ENCODE measurements at places on chromosomes 6 and 20.

DNA sequence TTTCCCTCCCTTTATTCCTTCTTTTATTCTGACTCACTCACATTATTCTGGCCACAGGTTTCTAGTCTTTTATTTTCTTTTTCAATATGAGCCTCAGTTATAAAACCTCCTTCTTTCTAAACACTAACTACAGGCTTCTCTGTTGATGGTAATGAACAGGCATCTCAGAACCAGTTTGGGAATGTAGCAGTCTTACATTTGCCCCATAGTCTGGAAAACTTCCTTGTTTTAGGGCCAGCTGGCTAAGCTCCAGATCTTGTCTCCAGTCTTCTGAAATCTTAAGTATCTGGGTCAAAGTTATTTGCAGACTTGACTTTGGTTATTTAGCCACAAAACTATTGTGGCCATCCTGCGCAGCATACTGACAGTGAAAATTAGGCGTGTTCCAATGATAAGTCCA is 97.0 kb upstream of the MAN1A1 start:
- no peak for DNase-seq

DNA sequence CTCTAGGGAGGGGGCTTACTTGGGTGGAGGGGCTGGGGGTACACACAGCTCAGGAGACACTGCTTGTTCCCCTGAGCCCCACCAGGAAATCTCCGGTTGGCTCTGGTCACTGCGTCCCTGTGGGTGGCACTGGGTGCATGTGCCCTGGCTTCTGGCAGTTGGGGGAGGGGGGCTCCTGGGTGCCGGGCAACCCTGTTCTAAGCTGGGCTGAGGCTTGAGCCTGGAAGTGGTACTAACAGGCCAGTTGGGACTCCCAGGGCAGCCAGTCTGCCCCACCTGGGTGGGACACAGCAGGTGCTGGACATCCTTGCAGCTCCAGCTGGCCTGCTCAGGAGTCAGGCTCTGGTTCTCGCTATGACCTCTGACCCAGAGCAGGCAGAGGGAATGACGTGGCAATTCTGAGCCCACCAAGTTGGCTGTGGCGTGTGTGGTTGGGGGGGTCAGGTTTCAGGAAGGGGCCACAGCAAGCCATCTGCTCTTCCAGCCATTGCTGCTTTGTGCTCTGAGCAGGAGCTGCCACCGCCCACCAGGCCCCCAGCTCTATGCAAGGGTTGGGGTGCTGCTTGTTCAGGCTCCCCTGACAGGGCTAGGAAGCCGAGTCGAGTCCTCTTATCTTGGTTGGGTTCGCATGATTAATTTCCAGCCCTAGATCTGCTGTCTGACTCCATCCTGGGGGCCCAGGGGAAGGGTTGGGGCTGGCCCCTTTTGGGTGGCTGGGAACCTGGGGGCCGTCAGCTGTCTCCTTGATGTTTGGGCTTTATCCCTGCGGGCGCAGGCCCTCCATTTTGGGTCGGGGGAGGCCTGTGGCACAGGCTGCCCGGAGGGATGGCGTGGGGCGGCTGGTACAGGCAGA is 590 bp downstream of the C20orf204 start:
- no peak for DNase-seq

DNA sequence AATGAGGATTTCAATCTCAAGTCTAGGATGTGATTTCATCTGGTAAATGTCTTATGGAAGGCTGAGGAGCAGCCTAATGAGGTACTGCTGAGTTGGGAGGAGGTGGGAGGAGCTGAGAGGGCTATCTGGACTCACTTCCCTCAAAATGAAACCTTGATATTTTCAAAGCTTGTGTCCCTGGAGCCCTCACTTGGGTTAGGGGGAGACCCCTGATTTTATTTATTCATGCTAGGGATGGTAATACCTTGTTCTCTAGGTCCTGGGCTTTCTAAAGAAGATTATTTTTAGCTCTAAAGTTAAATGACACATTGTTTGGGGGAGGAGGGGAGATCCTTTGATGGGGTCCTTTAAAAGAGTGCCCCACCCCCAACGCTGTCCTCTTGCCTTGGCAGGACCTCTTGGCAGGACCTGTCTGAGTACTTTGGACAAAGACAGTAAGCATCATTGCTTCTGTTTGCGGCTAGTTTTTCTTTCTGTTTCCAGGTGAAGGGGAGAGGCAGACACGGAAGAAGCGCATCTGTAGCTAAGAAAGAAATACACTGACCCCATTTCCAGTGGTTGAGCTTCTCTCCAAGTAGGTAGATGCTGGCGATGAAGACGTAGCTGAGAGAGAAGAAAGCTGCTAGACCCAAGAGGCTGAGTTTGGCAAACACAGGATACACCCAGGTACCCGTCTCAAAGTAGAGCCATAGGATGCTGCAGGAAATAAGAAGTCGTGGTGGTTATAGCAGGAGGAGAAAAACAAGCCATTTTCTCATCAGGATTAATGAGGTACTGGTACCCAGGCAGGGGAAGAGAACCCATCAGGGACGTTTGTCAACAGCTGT is 55.6 kb downstream of the ADTRP start:
- no peak for DNase-seq

DNA sequence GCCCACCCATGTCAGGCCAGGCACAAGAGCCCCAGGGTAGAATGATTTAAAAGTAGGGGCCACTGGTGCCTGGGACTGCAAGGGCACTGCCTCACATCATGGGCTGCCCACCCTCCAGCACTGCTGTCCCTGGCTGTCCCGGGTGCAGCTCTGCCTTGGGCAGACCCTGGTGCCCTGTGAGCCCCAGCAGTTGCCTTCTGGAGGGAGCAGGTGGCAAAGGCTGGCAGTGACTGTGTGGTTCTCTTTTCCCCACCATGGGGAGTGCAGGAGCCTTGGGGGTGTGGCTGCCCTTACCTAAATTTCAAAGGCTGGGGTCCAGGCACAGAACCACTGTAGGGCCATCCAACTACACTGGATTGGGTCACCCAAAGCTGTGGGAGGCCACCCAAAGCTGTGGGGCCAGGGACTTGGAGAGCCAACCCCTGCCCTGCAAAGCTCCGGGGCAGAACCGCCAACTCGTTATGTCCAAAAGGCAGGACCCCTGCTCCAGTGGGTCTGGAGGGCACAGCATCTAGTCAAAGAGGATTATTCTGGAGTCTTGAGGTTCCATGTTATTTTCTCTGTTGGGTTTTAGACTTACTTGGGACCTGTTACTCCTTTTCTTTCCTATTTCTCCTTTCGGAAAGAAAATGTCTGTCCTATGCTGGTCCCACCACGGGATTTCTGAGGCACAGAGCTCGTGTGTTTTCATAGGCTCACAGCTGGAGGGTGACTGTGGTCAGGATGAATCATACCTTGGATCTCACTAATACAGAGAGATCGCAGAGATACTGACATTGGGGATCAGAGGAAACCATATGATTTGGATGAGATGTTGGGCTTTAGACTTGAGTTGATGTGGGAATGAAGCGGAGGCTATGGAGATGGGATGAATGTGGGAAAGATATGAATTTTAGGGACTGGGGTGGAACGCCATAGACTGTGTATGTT is 65.3 kb downstream of the RAMACL start:
- DNase-seq = no peak

- DNase-seq = no peak
Measured at GRCh38 chr20:9200620-9201019, 131.7 kb downstream of the PLCB4 start.

- no peak for DNase-seq
Measured at GRCh38 chr20:16286601-16287000, 286.6 kb downstream of the KIF16B start.

DNA sequence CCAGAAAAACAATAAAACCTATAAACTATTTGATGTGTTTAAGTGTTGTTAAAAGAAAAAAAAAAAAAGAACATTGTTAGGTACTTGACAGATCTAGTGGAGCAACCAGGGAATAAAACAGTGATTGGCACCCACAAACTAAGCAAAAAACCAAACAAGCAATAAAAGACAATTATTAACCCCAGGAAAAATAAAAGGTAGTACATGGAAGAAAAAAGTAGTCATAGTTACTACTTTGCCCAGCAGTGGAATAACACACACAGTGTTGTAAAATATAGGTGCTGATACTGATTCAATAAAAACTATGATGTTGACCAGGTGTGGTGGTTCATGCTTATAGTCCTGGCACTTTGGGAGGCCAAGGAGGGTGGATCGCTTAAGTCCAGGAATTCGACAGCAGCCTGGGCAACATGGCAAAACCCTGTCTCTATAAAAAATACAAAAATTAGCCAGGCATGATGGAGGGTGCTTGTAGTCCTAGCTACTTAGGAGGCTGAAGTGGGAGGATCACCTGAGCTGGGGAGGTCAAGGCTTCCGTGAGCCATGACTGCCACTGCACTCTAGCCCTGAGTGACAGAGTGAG is 43.9 kb downstream of the PIGU start:
- no peak for DNase-seq

DNA sequence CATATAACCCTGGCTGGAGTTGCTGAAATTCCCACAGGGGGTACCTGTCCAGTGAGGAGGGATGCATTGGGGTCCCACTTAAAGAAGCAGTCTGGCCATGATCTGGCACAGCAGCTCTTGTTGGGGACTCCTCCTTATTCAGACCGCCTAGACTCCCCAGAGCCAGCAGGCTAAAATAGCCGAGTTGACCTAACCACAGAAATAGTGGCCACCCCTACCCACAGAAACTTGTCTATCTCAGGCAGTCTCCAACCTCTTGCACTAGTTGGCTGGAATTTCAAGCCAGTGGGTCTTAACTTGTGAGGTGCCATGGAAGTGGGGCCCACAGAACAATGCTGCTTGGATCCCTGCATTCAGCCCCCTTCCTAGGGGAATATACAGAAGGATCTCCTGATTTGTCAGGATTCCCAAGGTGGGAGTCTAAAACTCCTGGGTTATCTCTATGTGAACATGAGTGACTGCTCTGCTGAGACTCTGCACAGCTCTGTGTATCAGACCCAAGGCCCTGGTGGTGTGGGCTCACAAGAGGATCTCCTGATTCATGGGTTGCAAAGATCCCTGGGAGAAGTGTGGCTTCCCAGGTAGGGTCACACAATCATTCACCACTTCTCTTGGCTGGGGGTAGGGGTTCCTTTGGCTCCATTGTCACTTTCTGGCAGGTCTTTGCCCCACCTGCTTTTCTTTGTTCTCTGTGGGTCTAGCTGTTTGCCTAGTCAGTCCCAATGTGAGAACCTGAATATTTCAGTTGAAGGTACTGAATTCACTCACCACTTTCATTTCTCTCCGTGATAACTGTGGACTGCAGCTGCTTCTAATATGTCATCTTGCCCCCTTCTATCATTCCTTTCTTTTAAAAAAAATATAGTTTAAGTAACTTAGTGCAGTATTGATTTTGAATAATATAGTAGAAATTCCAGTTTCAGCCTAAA is 65.5 kb upstream of the CLVS2 start:
- no peak for DNase-seq

DNA sequence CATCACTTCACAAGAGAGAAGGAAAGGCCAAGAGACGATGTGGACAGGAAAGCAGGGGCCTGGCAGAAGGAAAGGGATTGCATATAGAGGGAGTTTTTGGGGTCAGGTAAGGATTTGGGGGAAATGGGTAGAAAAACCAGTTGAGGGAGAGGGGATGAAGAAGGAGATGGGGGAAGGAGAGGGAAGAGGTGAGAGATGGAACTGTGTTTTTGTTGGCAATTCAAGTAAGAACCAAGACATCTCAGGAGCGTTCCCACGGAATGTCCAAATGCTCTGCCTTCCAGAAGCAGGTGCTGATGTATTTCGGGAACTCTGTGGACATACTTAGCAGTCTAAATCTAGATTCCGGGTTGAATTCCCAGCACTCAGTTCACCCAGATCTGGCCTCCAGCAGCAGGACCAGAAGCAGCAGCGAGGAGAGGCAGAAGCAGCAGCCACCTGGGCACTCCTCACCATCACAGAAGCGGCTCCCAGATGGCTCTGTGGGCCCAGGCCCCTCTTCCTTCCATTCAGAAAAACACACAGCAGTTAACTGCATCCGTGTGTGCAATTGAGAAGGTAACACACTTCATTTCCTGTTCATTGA is 88.8 kb downstream of the DZANK1 start:
- no peak for DNase-seq

DNA sequence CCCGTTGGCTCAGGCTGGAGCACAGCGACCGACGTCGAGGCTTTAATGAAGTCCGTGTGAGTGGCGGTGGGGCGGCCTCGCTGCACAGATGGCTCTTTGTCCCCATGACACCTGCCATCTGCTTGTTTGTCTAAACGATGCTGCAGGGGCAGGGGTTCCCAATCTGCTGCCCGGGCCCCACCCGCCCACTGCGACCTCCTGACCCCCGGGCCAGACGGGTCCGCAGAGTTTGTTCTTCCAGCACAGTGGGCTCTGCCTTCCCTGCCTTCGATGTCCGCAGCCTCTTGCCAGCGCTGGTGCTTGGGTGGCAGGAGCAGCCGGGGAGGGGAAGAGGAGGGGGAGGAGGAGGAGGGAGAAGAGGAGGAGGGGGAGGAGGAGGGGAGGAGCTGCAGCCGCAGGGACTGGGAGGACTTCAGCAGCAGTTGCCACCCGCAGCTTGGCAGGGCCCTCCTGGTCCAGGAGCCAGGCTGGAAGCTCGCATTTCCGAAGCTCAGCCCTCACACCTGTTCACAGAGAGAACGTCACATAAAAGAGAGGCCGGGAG is 210.0 kb downstream of the DLL1 start:
- no peak for DNase-seq

DNA sequence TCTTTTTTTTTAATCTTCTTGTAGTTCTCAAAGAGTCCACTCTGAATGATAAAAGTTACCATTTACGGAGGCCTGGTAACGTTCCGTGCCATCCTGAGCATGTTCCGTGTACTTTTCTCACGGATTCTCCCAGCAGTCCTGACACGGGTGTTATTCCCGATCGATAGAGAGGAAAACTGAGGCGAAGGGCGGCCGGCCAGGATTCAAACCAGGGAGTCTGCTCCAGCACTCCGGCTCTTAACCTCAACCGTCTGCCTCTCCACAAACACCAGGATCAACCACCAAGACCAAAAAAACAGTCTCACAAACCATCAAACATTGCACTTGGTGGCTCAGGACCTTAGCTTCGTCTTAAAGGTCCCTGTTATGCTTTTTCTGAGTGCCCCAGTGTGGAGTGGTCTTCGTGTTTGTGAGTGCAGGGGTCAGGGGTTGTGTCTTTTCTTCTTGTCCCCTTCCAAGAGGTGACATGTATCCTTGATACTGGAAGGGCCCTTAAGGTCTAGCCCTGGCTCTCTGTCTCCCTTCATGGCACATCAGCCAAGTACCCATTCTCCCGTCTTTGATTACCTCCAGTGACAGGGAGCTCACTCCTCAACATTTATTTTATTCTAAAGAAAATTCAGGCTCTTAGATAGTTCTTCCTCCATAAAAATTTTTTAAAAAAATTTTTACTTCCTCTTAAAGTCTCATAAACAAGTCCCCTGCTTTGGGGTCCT is 35.1 kb downstream of the SRC start:
- DNase-seq = no peak

DNA sequence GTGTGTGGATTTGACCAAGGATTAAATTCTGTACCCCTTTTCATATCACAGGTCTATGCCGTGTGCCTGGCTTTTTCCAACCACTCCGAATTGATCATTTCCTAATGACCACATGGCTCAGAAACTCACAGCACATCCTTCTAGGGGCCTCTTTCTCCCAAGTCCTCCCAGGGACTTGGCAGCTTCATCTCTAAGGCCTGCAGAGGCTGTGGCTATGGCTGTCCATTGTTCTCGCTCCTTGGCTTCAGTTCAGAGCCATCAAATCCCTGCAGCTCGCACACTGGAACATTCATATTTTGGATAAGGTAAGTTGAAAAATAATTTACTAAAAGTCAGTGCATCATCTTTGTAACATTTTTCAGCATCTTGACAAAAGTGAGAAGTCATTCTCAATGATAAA is 497.2 kb upstream of the CDH4 start:
- DNase-seq = no peak

Data from memory B cell (primary cell).